ENCODE measurements at places on chromosomes 2 and 18.

DNA sequence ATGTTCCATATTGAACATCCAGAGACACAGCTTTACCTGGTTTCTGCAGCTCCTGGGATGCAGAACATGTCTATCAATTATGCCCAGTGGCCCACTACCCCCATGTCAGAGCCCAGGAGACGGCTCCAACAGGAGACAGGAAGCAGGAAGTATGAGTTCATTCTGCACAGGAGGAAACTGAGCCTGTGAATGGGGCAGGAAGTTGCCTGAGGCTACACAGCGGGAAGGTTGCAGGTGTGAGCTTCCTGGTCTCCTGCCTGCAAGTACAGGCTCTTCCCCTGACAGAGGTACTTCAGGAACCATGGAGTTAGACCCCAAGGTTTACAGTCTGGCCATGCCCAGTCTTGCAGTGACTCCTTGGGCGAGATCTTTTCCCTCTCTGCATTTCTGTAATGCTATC is 2.8 kb upstream of the BOK start:
- no peak for DNase-seq

DNA sequence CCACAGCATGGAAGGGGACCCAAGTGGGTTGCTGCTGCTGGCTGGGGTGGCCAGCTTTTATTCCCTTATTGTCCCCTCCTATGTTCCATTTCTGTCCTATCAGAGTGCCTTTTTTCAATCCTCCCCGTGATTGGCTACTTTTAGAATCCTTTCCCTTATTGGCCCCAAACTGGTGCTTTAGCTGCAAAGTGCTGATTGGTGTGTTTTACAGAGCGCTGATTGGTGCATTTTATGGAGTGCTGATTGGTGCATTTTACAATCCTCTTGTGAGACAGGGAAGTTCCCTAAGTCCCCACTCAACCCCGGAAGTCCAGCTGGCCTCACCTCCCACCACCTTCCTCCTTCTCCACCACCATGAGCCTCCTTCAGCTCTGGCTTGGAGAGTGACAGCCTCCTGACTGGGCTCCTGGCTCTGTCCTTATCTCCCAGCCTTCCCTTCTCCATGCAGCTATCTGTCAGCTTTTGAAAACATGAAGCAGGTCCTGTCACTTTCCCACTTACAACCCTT is 20.7 kb upstream of the PLB1 start:
- peak; percentile 42 for DNase-seq

DNA sequence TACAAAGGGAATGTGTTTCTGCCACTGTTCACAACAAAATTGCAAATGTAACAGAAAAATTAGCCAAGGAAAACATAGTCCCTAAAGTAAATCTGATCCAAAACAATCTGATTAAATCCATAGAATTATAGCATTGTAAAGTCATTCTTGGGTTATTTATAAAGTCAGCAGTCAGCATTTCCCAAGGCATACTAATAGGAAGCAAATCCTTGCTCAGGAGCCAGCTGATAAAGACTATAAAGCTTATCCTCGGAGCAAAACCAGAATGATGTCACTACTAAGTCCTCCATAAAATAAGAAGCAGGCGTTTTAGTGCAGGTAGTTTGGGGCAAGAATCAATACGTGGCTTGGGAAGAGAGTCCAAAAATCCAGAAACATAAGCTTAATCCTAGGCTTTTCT is 67.3 kb upstream of the CSRNP3 start:
- no peak for DNase-seq

- peak; percentile 26 for DNase-seq
These were observed 65.6 kb downstream of the WDR7 start for GRCh38 chr18:56716692-56717146.

DNA sequence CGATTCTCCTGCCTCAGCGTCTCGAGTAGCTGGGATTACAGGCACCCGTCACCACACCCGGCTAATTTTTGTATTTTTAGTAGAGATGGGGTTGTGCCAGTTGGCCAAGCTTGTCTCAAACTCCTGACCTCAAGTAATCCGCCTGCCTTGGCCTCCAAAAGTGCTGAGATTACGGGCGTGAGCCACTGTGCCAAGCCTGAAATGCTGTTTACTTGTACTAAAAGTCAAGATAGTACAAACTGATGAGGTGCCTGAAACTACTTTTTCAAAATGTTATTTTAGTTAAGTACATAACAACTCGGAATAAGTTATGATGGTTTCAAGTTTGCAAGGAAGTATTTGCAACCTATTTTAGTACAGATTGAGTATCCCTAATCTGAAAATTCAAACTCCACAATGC is 85.7 kb downstream of the CEP192 start:
- no peak for DNase-seq

DNA sequence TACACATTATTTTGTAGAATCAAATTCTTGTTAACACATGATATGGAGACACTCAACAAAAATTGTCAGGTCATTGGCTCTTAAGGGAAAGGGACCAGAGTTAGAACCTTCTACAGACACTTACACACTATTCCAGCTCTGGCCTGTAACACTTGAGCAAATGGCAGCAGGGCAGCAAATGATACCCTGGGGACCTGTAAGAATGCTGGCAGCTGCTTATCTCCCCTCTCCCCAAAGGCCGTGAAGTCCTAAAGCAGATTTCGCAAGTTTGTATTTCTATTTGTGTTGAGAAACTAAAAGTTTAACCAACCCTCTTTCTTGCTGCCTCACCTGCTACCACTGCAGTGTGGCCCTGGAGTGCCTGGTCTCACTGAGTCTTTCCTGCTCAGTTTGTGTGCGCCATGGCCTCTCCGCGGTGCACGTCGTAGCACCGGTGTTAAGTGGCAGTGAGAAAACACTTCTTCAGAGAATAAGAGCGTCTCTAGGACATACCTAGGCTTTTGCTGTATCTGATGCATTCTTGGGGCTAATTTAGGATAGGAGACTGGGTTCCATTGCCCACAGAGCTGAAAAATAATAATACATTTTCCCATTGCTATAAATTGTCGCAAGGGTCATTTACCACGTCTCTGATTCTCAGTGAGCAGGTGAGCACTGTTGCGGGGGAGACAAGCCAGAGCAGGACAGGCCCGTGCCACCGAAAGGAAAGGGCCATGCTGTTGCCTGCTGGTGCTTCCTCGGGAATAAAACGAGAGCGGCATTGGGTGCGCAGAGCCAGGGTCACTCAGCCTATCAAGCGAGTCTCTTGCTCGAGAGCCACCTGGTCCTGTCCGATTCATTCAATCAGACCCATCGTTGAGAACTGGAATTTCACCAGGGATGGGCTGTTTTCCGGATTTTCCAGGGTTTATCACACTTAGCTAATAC is 204.9 kb downstream of the PTGR3 start:
- DNase-seq: no peak

- DNase-seq: no peak
These were observed 855.7 kb downstream of the TRIB2 start for GRCh38 chr2:13572466-13572865.

DNA sequence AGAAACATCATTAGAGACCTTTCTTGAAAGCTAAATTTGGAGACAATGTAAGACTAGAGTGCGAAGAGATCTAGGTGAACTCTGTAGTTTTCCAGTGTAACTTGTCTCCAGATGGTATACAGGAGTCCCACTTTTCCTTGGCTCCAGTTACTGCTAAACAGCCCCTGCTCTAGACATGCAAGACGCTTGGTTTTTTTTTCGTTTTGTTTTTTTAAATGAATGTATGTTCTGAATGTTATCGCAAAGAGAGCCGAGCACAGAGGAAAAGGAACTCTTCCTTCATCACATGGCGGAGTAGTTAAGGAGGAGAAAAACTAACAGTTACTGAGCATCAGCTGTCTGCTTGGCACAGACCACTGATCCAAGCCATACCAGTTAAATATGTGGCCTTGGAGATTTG is 2.4 kb downstream of the RALB start:
- no peak for DNase-seq

GRCh38 chr2:26534865-26535662 is 57.1 kb upstream of the OTOF start:
- DNase-seq: no peak

DNA sequence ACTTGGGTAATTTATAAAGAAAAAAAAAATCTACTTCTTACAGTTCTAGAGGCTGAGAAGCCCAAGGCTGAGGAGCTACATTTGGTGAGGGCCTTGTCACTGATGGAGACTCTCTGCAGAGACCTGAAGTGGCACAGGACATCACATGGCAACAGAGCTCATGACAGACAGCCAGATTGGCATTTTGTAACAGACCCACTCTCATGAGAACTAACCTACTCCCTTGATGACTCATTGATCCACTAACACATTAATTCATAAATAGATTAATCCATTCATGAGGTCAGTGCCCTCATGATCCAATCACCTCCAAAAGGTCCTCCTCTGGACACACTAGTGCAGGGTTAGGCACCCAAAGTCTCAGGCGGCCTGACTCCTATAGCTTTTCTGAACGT is 318.4 kb downstream of the GULP1 start:
- DNase-seq: no peak

DNA sequence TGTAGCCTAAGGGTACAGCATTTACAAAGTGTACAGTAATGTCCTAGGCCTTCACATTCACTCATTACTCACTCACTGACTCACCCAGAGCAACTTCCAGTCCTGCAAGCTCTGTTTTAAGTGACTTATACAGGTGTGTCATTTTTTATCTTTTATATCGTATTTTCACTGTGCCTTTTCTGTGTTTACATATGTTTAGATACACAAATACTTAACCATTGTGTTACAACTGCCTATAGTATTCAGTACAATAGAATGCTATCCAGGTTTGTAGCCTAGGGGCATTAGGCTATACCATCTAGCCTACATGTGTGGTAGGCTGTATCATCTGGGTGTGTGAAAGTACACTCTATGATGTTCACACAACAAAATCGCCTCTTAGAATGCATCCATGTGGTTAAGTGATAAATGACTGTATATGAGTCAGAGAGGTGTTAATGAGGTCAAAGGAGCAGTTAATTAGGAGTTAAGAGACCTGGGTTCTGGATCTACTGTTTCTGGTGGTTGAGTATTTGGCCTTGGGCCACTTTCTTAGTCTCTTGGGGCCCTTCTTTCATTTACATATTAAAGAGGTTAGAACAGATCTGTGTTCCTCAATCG is 149.1 kb downstream of the GREB1L start:
- DNase-seq: no peak

DNA sequence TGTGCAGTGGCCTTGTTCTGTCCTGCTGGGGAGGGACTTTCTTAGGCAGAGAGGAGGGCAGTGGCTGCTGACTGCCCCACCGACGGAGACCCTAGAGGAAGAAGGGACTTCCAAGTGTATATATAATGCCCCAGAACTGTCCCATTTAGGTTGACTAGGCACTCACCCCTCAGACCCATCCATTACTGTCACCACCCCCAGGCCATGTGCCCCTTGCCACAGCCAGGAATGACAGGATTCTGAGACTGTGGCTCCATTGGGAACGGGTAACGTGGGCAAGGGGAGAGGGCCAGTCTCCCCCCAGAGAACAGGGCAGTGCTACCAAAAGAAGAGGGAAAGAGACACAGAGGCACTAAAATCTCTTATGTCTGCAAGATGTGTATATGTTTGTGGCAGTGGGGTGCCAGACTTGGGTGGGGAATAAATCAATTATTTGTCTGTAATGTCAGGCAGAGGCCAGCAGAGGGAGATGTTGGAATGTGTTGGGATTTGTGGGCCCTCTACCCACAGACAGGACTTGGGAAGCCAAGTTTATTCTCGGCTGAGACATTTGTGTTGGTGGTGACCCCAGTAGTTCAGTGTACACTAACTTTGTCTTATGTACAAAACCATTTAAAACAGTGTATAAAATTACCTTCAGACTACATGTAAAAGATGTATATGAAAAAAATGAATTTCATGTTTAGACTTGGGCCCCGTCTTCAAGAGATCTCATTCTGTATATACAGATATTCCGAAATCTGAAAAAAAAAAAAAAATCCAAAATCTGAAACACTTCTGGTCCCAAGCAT is 24.0 kb upstream of the TMEM37 start:
- DNase-seq: peak; percentile 87

DNA sequence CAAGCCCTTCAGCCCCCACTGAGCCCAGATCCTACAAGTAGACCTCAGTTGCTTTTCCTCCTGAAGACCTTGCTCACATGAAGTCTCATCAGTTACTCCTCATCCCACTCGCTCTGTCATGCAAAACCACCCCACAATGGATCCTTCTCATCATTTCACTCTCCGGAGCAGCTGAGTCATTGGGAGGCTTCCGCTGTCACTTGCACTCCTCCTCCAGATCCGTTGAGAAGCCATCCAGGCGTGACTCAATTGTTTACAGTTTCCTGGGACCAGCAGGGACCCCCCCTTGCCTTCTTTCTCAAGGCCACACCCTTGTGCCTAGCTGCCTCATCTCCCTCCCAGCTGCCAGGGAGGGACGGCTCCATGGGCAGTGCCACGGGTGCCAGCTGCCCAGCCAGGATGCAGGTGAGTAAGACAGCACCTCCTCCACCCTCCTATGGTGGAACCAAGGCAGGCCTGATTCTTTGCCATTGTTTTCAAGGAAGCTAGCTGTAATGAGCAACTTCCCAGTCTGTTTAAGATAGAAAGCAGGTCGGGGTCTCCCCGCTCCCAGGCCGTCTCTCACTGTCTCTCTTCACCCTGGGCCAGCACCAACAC is 16.3 kb downstream of the GPR55 start:
- DNase-seq: peak; percentile 92

DNA sequence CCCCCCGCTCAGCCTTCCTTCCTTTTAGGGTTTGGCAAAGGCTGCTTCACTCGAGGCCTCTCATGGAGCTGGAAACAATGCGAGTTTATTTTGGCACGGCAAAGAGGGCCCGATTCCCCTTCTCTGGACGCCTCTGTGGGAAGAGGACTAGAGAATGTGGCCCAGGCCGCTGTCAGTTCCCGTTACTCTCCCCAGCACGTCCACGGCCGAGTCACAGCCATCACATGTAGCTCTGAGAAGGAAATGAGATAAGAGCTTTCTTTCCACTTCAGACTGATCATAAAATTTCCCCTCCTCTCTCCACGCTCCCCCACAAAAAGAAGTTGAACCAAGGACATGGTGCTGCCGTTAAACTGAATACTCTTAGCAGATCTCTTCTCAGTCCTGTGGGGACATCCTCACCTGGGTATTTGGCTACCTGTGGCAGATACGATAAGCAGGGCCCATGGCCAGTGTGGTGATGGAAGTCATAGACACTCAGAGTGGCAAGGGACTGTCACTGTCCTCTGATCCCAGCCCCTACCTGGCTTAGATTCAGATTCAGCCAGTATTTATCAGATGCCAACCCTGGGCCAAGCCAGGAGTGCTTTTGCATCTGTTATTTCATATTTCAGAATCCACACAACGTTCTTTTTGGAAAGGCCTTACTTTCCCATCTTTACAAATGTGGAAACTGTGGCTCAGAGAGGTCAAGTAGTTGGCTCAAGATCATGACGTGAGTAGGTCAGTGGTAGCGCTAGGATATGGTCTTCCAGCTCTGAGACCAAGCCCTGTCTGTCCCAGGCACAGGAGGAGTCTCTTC is 101.2 kb downstream of the MCFD2 start:
- peak; percentile 63 for DNase-seq

GRCh38 chr18:2906704-2907549 is 60.1 kb downstream of the EMILIN2 start:
- DNase-seq: no peak

GRCh38 chr2:120245520-120246332 is 6.9 kb upstream of the RALB start:
- no peak for DNase-seq

DNA sequence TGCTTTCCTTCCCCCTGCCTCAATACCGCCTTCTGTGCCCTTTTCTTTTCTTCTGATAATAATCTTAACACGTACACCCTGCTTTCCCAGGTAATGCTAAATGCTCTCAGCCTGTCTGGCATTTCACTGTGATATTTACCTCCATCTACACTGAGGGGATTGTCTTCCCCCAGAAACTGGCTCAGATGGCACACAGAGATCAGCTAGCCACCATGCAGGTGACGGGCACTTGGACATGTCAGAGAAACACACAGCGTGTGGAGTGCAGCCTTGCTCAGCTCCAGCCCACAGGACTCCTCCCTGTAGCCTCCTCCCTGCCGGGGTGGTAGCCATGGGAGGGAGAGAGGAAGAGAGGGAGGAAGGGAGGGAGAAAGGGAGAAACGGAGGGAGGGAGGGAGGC is 131.2 kb downstream of the EIPR1 start:
- DNase-seq: no peak
